LHCN-M2 (cell line): ENCODE measurements at places on chromosomes 13 and 19.
A peak's percentile ranks its signal among the peaks of the same experiment; 100 is the strongest.

GRCh38 chr13:113545455-113545930 lies 39.1 kb upstream of the TFDP1 start:
- DNase-seq = peak; percentile 50

DNA sequence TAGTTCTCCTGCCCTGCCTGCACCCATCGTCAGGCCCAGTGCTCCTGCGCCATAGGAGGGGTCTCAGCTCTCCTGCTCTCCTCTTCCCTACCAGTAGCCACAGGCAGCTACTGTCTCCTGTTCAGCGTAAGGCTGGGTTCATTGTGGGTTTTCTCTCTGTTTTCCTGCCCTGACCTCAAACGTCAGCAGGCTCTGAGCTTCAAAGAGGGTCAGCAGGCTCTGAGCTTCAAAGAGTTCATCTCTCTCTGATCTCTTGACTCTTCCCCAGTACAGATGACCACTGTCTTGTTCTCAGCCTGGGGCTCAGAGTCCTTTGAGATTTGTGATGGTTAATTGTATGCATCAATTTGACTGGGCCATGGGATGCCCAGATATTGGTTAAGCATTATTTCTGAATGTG lies 4.6 kb upstream of the CPB2 start:
- DNase-seq = no peak

- DNase-seq = no peak
Measured at GRCh38 chr13:29748097-29748496, 102.3 kb downstream of the UBL3 start.

DNA sequence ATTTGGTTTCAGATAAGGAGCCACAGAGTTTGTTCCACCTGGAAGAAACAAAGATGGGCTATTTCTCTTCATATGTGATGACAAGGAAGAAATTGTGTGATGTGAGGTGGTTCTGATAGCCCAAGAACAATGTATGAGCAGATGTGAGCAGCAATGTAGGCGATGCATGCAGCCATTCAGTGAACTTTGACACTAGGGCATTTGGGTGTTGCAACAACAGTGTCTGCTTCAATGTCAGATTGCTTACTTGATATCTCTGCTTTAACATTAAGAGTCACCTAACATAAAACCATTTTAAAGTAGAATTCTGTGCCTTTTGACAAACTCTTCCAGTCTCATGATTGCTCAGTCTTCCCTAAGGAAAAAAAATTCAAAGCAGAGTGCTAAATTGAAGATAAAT lies 865.4 kb downstream of the SLITRK6 start:
- DNase-seq = no peak

DNA sequence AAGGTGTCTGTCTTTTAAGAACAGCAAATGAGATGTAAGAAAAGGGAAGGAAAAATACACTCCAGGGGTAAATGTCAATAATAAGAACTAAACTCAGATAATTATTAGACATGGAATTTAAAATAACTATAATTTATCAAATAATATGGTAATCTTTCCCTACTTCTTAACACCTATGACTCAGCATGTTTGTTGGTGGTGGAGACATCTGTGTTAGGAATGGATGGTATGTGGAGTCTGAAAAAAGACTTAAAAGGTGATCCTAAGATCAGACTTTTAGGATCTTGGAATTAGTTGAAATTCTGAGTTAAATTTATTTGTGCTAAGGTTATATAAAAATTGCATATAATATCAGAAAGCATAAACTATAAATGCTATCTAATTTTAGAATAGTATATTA lies 915.1 kb downstream of the SLITRK5 start:
- no peak for DNase-seq

- peak; percentile 88 for DNase-seq
Measured at GRCh38 chr13:49023431-49023830, 47.7 kb downstream of the FNDC3A start.

DNA sequence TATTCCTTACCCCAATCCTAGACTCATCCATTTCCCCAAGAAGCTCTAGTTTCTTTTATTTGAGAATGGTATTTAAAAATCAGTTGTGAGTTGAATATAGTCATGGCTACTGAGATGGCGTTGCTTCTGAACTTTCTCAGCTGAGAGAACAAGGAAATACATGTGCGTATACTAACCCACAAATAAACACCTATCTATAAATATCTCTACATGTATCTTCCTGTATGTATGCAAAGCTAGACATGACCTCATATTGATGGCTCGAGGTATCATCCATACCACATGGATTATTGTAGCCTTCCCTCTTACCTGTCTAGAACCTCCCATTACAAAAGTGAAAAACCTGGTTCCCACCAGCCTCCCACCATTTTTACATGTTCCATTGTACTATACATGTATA lies 141.0 kb downstream of the UFM1 start:
- no peak for DNase-seq

DNA sequence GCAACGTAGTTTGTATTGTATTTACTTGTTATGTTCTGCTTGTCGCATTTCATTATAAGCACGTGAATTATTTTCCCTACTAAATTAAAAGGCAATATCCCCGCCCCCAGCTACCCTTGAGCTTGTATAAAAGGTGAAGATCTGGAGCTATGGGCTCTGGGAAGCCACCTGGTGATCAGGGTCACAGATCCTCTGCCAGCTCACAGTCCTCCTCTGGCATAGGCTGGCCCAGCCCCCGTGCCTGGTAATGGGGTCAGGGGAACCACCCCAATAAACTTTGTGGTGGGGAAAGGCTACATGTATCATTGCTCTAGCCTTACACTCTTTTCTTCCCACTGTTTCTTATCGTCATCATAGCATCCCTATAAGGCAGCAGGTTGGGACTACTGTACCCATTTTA lies 190.2 kb upstream of the TSHZ3 start:
- no peak for DNase-seq

DNA sequence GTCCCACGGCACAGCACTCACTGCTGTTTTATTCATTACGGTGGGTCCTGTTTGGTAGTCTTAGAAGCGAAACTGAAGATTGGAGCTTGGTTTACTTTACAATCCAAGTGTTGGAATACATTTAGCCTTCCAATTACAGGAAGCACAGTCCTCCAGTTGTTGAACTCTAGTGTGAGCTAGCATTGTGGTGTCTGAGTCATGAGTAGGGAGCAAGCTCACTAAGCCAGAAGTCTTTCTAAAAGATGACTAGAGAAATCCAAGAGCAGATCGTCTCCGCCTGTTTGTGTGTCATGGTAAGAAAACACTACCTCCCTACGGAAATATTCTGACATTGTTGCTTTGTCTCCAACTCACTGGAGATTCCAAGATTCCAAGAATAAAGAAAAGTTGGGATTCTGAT lies 10.1 kb upstream of the SHISA2 start:
- DNase-seq = peak; percentile 98
